ENCODE measurements at places on chromosomes 3 and 15.

DNA sequence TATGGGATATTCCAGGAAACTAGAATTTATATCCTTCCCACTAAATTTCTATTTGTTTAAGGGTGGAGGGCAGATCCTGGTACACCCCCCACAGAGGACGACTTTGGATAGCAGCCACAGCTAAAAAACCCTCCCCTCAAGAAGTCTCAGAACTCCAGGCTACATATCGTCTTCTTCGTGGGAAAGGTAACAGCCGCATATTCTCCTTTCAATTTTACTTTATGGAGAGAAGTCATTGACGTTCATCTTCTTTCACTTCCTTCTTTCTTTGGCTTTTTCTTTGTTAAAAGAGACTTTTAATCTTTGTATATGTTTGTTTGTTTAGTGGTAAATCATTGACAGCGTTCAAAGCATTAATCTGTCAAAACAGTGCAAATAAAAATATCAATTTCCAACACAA is 36.3 kb downstream of the TRIP4 start:
- DNase-seq: no peak

DNA sequence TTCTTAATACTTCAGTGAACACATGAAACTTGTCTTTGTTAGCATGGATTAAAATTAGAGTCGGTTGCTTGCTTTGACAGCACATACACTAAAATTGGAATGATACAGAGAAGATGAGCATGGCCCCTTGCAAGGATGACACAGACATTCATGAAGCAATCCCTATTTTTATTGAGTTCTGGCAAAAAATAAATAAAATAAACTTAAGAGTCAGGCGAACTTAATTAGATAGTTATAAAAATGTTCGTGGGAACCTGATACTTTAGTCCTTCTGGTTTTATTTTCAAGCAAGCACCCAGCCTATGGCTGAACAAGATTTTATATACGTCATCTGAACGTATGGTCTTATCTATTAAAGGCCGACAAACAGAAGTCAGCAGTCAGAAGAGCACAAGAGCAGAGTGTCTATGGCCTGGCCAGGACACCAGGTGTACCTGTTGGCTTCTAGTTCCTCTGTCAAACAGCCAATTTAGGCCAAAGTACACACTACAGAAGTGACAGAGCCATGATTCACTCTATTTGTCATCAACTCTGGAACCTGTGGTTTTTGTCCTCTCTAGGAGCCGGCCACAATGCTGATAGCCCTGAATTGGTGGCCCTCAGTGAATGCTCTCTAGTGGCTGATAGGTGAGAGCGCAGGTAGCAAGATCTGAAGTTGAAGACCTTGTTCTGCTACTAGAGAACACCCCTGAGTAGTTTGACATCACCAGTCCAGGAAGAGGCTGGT is 64.3 kb downstream of the LEO1 start:
- no peak for DNase-seq

GRCh38 chr3:14216257-14217048 is 37.8 kb downstream of the LSM3 start:
- DNase-seq: no peak

- no peak for DNase-seq
Observed at GRCh38 chr3:20741381-20741780, 555.4 kb upstream of the SGO1 start.

DNA sequence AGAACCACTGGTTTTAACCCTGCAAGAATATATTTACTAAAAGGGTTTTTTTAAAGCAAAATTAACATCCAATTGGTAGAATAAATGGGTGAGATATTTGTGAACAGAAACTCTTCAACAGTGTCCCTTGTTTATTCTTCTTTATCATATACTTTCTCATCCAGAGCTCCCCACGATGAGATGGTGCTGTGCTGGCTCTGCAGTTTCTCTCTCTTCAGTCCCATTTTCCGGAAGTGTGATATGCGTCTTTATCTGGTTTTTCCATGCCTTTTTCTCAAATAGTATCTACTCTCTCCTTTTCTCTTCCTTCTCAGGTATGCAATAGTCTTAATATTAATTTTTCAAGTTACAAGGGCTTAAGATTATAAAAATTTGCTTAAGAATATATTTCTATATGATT is 1.5 kb downstream of the EAF2 start:
- DNase-seq: no peak

DNA sequence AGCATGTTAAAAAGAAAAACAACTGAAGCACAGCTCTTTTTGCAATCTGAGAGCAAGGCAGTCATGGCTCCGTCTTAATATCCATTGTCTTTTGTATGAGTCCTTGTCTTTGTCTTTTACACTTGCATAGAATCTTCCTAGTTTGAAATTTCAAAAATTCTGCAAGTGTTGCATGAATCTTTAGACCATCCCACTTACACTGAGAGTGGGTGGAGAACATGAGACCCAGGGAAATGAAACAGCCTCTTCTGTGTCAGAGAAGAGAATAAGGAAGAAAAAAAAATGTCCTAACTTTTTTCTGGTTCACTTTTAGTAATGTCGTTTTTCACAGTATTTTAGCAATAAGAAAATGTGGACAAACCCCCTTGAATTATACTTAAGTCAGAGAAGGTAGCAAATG is 12.1 kb upstream of the DCLK3 start:
- DNase-seq: no peak

Measured in GM12891 (cell line).